ENCODE measurements at places on chromosomes 1 and 21. TPM values are rescaled to one million over a fixed set of nuclear protein-coding genes. Genes with fewer than 3 reads are reported as not detected.

OR2G6 gene
- polyA plus RNA-seq = 0.05 TPM

MTMR11 gene
- polyA plus RNA-seq = 2.7 TPM

KRTAP19-3 gene
- polyA plus RNA-seq = 2.4 TPM

GRCh38 chr1:240635466-240636256, 23.7 kb upstream of the GREM2 start:
- no peaks in the 10 kb centered on the region for H3K36me3 ChIP-seq
- no peaks in the 10 kb centered on the region for H3K4me1 ChIP-seq
- no peaks in the 10 kb centered on the region for H3K27me3 ChIP-seq
- H3K27ac ChIP-seq = no peak overlapping the region

- H3K27me3 ChIP-seq = no peaks in the 10 kb centered on the region
- H3K36me3 ChIP-seq = no peaks in the 10 kb centered on the region
- H3K27ac ChIP-seq = no peak overlapping the region
- DNase-seq = no peak
- peaks cover 8% of the 10 kb centered on the region for H3K4me1 ChIP-seq
These were observed 349.4 kb upstream of the RUNX1 start for GRCh38 chr21:35398346-35398982.

DNA sequence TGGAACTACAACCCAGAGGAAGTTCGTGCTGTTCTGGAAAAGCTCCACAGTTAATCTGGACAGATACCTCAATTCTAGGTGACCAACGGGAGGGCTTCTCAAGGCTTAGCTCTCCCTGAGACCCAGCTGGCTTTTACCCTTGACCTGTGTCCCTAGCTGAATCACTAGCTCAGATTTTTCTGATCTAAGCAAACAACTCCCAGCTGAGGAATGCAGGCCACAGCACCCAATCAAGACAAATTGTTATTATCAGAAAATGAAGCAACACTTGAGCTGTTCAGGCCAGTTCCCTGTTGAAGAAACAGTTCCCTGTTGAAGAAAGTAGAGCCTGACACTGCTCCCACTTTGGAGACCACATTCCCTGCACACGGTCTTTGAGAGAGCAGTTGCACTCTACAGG, 16.0 kb downstream of the DIO1 start:
- no peak overlapping the region for H3K4me3 ChIP-seq
- DNase-seq = no peak
- H3K36me3 ChIP-seq = peaks cover 8% of the 10 kb centered on the region
- H3K4me1 ChIP-seq = no peaks in the 10 kb centered on the region
- no peaks in the 10 kb centered on the region for H3K27me3 ChIP-seq

DNA sequence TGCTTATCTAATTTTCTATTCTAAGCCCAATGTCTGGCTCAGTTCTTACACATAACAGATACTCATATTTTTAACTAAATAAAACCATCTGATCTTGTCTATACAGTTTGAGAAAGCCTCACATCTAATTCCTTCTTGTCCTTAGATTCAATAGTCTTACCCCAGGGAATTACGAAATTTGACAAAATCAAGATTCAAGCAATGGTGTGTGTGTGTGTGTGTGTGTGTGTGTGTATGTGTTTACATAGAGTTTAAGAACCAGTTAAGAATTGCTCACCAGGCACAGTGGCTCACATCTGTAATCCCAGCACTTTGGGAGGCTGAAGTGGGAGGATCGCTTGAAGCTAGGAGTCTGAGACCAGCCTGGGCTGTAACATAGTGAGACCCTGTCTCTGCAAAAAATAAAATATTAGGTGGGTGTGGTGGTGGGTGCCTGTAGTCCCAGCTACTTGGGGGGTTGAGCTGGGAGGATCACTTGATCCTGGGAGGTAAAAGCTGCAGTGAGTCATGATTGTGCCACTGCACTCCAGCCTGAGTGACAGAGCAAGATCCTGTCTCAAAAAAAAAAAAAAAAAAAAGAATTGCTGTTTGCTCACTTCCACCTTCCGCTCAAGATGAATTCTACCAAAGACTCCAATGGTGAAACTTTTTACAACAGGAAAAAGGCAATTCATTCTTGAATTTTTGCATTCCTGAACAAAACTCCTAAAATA, 6.2 kb downstream of the WDR64 start:
- H3K4me3 ChIP-seq = no peak overlapping the region
- DNase-seq = no peak
- H3K27ac ChIP-seq = no peak overlapping the region
- no peaks in the 10 kb centered on the region for H3K36me3 ChIP-seq
- no peaks in the 10 kb centered on the region for H3K4me1 ChIP-seq

DNA sequence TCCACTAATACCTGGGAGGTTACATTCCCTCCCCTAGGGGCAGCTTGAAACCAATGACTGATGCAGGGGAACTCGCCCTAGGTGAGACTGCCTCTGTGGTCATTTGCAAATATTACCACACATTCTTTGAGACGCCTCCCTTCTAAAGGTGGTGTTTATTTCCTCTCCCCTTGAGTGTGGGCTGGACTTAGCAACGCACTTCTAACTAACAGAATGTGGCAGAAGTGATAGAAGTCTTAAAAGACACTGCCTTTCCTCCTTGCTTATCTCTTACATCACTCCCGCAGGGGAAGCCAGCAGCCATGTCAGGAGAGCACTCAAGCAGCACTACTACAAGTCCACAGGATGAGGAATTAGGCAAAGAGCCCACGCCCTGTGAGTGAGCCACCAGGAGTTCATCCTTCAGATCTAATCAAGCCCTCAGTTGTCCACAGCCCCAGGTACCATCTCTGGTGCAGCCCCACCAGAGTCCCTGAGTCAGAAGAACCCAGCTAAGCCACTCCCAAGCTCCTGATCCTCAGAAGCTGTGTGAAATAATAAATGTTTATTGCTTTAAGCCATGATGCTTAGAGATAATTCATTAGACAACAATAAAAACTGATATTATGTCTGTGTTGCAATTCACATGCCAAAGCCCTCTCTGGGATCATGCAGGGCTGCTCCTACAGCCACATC, 14.8 kb upstream of the MATN1 start:
- no peak overlapping the region for H3K4me3 ChIP-seq
- peak overlapping the region; percentile 21 for H3K27ac ChIP-seq
- H3K27me3 ChIP-seq = no peaks in the 10 kb centered on the region
- DNase-seq = no peak
- peaks cover 5% of the 10 kb centered on the region for H3K4me1 ChIP-seq
- peaks cover 89% of the 10 kb centered on the region for H3K36me3 ChIP-seq

GRCh38 chr1:179017383-179018326, 8.0 kb upstream of the FAM20B start:
- DNase-seq = no peak
- H3K27ac ChIP-seq = no peak overlapping the region
- H3K4me3 ChIP-seq = no peak overlapping the region
- H3K36me3 ChIP-seq = no peaks in the 10 kb centered on the region

- no peak overlapping the region for H3K27ac ChIP-seq
- no peaks in the 10 kb centered on the region for H3K36me3 ChIP-seq
- no peaks in the 10 kb centered on the region for H3K27me3 ChIP-seq
- no peak overlapping the region for H3K4me3 ChIP-seq
These were observed 66.7 kb downstream of the PATJ start for GRCh38 chr1:61808968-61809367.

DNA sequence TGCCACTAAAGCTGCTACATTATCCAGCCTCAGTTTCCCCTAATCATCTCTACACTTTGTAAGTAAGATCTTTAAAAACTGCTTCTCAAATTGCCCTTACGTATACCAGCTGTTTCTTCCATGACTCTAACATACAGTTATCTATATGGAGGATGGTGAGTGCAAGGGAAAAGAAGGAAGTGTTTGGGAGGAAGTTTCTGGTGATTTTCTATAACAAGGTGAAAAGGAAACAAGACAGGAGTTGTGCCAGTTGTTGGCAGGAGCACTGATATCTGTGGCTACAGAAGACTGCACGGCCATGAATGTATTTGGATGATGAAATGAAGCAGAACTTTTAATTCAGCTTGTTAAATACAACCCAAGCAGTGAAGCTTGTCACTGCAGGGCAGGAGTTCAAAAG, 32.3 kb upstream of the NHLH2 start:
- H3K27me3 ChIP-seq = no peaks in the 10 kb centered on the region
- no peak for DNase-seq
- H3K27ac ChIP-seq = no peak overlapping the region
- no peak overlapping the region for H3K4me3 ChIP-seq

GRCh38 chr21:31903896-31904295, 31.1 kb downstream of the HUNK start:
- H3K4me3 ChIP-seq = no peak overlapping the region
- DNase-seq = no peak
- peaks cover 8% of the 10 kb centered on the region for H3K27me3 ChIP-seq
- H3K27ac ChIP-seq = no peak overlapping the region
- H3K4me1 ChIP-seq = no peaks in the 10 kb centered on the region
- no peaks in the 10 kb centered on the region for H3K36me3 ChIP-seq

- H3K4me3 ChIP-seq = peak overlapping the region; percentile 55
- peak overlapping the region; percentile 82 for H3K27ac ChIP-seq
- peaks cover 13% of the 10 kb centered on the region for H3K4me1 ChIP-seq
- peak; percentile 76 for DNase-seq
These were observed 16.5 kb upstream of the AGTRAP start for GRCh38 chr1:11719313-11720032.
